ENCODE measurements at places on chromosomes 4 and X.

GRCh38 chr4:106353786-106354185 is 14.8 kb downstream of the GIMD1 start:
- no peak for DNase-seq

GRCh38 chr4:21728304-21728703 is 220.3 kb downstream of the KCNIP4 start:
- DNase-seq = no peak

GRCh38 chrX:69503782-69504625 is at the start of gene NALF2:
NALF2 (plus strand) TSS chrX:69504326; CDS start chrX:69505283, 957 bp downstream.
- no peak for DNase-seq

DNA sequence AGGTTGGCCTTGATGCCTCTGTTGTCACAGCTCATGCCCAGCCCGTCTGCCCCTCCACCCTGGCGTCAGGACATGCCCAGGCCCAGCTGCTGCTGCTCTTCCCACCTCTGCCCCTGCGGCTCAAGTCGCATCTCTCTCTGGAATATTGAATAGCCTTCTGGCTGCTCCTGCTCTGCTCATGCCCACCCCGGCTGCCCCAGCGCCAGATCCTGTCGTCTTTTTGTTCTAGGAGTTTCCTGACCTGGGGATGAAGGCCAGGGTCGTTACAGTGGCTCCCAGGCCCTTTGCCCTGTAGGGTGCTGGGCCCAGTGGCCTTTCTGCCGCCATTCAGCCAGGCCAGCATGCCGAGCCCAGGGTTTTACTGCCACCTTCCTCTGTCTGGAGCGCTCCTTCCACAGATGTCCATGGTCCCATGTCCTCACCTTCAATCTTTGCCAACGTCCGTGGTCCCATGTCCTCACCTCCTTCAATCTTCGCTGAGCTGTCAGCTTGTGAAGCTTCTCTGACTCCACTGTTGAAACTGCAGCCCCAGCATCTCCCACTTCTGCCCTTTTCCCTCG is 9.7 kb downstream of the MAEA start:
- no peak for DNase-seq

DNA sequence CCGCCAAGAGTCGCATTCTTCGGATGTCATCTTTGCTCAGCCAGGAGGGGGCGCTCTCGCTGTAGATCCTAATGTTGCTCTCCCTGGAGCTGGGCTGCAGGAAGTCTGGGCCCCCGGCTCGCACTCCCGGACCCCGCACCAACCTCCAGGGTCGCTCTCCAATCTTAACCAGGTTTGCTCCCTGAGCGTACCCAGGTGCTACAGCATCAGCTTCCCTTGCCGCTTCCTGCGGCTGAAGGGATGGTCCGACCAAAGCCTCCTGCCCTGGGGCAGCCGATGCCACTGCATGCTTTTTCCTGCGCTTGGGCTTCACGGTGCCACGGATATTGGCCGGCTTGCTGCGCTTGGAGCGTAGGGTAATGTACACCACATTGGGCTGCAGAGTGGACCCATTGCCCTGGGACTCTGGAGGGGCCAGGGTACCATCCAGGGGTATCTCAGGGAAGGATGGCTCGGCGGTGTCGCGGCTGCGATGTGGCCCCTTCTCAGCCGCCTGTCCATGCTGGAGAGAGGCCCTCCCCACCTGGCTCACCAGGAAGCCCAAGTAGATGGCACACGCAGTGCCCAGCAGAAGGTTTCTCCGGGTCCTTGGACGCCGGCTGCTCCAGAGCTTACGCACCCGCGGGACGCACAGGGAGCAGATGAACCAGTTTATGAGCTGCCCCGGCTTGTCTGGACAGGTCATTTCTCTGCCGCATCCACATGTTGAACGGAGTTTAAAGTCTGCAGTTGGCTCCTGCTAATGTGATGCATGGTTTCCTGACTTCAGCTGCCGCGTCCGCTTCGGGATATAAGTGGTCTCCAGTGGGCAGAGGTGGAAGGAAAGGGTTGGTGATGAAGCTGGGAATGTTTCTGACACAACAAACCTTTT is 1.9 kb downstream of the GASK1B start:
- no peak for DNase-seq

DNA sequence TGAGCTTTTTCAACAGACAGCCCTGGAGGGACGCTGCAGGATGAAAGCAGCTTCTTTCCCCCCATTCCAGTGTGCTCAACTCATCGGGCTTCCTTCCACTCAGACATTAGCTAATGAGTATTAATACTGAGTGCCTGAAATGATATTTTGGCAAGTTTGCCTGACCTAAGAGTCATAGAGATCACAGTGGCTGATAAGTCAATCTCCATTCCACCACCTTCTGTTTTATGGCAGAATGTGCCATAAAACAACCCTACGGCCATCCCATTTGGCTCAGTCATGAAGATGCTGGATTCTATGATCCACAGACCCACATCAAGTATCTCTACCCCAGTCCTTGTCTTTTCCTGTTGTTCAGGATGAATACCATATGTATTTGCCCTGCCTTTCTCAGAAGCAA is 48.3 kb upstream of the MAB21L2 start:
- DNase-seq = no peak

DNA sequence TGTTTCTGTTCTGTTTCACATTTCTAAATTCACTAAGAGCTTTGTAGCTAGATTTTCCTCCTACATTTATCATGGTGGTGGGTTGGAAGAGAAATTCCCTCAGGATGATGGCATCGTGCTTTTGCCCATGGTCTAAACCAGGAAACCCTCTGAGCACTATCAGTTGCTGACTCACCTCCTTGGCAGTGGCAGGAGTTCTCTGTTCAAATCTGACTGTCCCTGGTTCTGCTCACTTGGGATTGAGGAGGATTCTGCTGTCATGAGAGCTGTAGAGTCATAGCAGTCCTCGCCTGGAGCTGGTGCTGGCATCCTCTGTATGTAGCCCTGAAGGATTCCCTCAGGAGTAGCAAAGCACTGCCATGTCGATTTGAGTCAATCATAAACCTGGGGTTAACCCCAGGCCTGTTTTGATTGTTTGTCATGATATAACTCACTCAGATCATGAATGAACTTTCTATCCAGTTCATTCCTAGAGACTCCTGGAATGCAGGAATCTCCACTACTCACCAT is 9.4 kb downstream of the TEX13A start:
- DNase-seq = no peak

- peak; percentile 38 for DNase-seq
Observed at GRCh38 chr4:144906181-144906925, 191.6 kb downstream of the ANAPC10 start.

DNA sequence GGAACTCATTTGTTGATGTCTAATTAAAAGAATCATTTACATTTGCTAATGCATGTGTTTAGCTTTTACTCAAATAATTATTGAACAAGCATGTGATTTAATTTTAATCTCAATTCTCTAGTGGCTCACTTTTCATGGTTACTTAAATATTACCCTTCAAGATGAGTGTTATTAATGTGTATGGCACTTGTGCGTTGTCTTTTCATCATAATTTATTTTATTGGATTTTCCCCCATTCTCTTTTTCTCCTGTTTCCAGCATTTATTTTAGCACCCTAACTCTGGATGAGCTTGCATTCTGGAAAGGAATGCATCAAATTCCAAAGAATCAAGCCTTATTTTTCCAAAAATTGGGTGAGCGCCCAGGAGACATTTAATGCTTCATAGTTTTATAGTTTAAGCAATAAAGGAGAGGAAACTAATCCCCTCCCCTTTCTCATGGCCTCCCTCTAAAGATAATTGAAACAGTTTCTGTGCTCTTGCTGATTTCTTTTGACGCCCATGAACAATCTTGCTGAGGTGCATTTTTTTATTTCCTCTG is 191.1 kb upstream of the FAT4 start:
- no peak for DNase-seq

DNA sequence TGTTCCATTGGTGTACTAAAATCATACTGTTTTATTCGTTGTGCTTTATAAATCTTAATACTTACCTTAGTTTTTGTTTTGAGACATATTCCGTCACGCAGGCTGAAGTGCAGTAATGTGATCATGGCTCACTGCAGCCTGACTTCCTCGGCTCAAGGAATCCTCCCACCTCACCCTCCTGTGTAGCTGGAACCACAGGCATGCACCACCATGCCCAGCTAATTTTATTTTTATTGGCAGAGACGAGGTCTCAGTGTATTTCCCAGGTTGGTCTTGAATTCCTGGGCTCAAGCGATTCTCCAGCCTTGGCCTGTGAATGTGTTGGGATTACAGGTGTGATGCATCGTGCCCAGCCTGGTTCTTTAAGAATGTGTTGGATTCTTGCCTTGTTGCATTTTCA is 24.4 kb upstream of the DCK start:
- no peak for DNase-seq

DNA sequence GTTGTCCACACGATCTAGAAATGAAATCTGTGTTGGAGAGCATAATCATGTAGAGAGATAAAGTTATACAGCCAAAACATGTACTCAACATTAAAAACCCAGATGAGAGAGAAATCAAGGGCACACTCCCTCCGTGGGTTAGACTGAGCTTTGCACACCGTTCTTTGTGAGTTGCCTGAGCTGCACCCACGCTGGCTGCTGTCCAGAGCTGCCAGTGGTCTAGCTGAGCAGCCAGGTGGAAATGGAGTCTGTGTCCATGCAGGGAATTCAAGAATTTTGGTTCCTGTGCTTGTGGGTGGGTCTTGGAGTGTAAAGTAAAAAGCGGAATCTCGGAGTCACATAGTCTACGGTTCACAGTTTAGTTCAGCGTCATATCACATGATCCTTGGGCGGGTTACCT is 84.6 kb downstream of the GPR143 start:
- no peak for DNase-seq

GRCh38 chr4:19577097-19577496 is 674.6 kb upstream of the SLIT2 start:
- DNase-seq = no peak

DNA sequence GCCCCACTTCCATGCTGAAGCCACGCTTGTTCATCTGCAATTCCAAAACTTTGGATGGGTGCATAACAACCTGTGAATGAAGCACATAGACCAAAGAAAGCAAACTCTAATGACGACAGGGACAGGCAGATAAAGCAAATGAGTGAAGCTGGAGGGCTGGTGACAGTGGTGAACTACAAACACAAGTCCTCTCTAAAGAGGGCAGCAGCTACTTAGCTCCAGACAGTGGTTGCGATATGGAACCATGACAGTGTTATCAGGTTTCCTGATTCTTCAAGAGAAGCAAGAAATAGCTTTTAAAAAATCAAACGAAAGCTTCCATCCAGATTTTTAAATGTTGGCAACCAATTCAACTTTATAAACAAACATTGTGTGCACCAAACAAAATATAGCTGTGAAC is 23.8 kb downstream of the NOX1 start:
- no peak for DNase-seq

DNA sequence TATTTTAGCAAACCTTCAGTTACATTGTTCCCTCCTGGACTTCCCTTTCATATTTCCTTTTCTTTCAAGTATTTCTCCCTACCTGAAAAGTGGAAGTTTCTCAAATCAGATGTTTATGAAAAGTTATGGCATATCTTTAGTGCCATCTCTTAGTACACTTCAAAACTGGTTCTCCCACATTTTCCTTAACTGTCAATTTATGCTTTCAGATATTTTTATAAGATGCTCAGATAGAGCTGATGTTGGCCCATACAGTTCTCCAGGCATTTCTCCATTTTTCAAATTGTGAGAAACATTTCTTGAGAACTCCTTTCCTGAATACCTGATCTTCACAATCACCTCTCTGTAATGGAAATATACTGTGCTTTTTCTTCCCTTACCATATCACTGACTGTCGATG is 32.5 kb upstream of the AP1AR start:
- no peak for DNase-seq

DNA sequence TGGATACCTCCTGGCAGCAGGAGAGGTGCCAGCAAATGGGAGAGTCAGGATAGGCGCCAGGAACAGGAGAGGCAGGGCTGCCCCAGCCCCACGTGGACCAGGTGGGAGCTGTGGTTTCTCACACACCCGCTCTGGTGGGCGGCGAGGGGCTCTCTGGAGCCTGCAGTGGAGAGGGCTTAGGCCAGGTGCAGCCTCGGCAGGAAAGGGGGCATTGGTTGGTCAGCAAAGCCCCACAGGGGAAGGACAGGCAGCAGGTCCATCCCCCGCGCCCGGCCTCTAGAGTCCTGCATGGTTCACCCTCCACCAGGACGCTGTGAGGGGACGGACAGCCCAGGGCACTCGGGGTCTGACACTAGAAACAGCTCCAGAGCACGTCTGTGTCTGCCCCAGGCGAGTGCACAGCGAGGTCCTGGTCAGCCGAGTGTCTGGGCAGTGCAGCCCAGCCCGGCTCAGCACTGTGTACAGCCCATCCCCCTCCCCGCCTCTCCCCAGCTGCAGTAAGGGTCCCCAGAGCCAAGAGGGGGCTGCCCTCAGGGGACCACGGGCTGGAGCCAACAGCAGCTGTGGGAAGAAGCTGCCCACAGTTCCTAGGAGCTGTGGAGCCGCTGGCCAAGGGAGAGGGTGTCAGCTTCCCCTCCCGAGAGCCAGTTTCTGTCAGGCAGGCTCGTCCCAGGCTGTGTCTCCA is 8.2 kb downstream of the ATP5ME start:
- DNase-seq = no peak

DNA sequence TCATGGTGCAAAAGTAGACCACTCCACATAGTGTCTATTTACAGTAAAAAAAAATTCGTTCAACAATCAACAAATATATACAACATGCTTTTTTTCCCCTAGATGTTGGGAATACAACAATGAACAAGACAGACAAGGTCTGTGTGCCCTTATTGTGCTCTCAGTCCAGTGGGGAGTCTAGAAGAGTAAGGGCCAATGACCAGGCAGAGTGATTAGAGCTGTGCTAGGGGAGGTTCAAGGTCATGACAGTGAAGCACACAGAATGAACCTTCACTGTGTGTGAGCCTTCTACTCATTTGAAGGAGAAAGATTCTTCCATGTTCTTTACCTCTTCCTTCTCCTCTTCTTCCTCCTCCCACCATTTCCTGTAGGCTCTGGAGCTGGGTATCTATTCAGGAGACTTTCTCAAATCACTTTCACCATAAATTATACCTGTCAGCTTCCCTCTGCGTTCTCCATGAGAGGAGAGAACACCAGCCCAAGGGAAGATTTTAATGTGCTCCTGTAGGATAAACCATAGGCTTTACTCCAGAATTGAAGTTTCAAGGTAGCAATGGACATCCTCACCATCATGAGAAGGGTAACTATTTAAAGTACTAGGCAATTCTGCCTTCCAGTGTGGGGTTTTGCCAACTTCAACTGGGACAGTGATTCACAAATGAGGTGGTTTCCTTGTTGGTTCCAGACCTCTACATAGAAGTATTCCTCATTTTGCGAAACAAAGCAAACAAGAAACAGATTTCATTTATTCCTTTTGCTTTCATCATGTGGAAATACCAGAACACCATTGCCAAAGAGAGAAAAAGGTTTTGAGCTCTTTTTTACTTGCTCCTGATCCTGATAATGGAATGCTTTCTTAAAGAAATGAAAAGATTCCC is 246.9 kb upstream of the GPC4 start:
- DNase-seq = no peak

- DNase-seq = no peak
Observed at GRCh38 chr4:127194281-127194680, 438.5 kb upstream of the INTU start.

- no peak for DNase-seq
Observed at GRCh38 chr4:148827781-148828180, 385.6 kb upstream of the NR3C2 start.

- no peak for DNase-seq
Observed at GRCh38 chrX:150625875-150626274, 57.5 kb downstream of the MTM1 start.

- DNase-seq = no peak
Observed at GRCh38 chrX:40434947-40435346, 145.8 kb upstream of the ATP6AP2 start.

Measured in AML-193 (cell line).